ENCODE measurements at places on chromosomes 11 and 22.

DNA sequence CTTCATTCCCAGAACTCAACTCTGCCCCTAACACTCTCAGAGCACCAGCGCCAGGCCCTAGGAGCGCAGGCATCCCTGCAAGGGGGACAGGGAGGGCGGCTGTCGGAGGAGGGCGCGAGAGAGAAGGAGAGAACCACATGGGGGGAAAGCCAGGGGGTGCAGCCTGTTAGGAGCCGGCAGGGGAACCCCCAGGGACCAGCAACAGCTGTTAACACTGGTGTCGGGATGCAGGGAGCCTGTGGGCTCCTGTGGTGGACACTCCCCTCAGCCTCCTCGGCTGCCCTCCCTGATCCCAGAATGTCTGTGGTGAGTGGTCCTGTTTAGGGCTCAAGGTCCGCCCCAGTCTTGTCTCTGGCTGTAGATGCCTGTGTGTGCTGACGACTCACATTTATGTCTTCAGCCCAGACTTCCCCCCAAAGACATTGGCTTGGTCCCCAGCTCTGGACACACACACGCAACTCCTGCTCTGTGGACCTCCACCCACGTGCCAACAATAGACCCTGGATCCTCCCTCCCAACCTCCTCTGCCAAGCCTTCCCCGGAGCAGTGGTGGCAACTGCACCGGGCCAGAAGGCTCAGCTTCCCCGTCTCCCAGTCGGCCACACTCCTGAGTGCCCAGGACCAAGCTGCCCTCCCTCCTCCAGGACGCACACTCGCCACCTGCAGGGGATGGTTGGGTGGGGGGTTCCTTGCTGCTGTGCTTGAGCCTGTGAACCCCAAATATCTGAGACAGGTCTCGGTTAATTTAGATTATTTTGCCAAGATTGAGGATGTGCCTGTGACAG lies 817 bp upstream of the IFITM5 start:
- no peak for DNase-seq

GRCh38 chr11:65217441-65218423 lies 36.0 kb downstream of the CAPN1 start:
- DNase-seq, result no peak

DNA sequence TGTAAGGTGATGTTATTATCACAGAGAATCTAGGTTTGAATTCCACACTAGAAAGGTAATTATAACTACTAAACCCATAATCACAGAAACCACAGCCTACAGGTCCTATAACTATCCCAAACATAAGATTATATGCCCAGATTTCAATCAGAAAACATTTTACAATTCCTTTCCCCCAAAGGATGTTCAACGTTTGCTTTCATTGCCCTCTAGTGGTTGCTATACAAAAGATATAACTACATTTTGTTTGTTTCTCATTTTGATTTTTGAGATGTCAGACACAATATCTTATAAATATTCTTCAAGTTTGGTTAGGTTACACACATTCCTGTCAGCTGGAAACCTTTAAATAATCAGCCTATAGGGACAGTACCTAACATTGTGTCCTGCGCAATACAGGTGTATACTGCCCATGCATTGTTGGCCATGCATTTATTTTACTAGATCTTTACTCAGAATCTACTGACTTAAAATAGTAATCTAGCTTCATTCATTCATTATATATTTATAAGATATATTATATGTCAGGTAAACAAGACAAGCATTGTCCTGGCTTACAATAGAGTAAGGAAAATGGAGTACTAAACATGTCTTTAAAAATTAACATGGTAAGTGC lies 530.5 kb upstream of the CCDC90B start:
- DNase-seq, result no peak

- DNase-seq, result no peak
These were observed 1.0 kb downstream of the CTR9 start for GRCh38 chr11:10752061-10752460.

- no peak for DNase-seq
These were observed 321.6 kb upstream of the TENM4 start for GRCh38 chr11:79762279-79762921.

- DNase-seq, result no peak
These were observed 1.3 kb upstream of the NADSYN1 start for GRCh38 chr11:71451596-71452198.

DNA sequence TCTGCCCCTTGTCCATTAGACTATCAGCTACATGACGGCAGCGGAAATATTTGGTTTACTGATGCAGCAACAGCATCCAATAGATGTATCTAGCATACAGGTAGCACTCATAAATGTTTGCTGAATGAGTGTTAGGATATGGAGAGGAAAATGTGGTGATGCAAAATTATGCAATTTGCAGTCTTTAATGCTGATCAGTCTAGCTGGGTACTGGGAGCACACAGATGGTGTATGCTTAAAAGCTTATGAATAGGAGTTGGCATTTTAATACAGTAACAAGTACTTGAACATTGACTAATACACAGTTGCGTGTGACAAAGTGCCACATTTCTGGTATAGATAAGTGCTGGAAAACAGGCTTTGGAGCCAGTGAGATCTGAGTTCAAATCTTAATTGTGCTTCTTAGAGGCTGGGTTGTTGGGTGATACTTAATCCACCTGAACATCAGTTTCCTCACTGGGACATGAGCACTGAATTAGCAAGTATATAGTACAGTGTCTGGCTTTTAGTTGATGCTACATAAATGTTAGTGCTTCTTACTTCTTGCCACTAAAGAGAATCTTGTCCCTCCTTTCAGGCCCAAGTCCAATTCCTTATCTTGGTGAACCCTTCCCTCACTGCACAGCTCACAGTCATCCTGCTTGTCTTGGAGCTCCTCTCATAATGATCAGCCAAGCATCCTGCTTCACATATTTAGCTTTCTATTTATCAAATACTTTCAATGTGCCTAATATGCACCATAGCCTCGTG lies 99.6 kb downstream of the TIMP3 start:
- DNase-seq, result no peak

- no peak for DNase-seq
These were observed 9.0 kb upstream of the AGBL2 start for GRCh38 chr11:47724041-47724729.

DNA sequence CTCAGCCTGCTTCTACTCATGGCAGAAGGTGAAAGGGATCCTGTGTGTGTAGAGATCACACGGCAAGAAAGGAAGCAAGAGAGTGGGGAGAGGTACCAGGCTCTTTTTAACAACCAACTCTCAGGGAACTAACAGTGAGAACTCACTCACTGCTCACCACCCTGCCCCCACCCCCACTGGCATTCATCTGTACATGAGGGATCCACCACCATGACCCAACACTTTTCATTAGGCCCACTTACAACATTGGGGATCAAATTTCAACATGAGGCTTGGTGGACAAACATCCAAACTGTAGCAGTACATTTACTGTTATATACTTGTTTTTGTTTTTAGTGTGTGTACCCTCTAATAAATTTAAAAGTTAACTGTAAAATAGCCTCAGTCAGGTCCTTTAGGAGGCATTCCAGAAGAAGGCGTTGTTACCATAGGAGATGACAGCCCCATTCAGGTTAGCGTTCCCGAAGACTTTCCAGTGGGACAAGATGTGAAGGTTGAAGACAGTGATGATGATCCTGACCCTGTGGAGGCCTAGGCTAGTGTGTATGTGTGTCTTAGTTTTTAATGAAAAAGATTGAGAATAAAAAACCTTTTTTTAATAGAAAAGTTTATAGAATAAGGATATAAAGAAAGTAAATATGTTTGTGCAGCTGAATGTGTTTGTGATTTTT lies 11.3 kb downstream of the CUL5 start:
- no peak for DNase-seq

DNA sequence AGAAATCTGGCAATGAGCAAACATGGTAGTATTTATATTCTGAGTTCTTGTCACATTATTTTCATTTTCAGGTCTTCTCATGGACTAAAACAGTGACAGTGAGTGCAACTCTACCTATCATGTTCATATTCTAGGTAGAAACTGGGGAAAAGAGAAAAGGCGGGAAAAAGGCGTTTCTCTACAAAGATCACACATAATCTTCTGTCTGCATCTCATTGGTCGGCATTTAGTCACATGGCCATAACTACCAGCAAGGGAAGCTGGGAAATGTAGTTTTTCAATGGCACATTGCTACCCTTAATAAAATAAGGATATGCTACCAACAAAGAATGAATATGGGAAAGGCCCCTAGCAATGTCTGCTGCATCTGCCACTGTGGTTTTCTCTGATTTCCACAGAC lies 57.6 kb upstream of the B3GAT1 start:
- no peak for DNase-seq

DNA sequence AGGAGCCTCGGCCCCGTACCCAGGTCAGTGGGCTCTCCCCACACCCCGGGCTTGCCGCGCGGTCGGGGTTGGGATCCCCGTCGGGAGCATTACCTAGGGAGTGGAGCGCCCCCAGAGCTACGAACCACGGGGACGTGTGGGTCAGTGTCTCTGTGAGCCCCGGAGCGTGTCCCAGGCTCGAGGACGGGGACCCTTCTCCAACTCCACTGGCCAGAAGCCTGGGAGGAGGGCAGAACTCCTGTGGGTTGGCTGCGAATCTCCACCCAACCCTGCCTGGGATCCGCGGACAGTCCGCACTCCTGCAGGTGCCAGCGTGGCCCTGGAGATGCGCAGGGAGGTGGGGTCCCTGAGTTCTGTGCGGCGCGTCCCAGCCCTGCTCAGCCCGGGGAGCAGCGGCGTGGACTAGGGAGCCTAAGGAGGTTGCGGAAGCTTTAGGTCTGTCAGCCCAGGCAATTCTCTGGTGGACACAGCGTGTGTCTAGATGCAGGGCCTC lies 346 bp downstream of the PPFIBP2 start:
- DNase-seq, result peak; percentile 19

- no peak for DNase-seq
These were observed 88.7 kb downstream of the USP35 start for GRCh38 chr11:78277314-78277994.

GRCh38 chr11:912266-912665 lies 1.7 kb upstream of the CHID1 start:
- DNase-seq, result peak; percentile 31

DNA sequence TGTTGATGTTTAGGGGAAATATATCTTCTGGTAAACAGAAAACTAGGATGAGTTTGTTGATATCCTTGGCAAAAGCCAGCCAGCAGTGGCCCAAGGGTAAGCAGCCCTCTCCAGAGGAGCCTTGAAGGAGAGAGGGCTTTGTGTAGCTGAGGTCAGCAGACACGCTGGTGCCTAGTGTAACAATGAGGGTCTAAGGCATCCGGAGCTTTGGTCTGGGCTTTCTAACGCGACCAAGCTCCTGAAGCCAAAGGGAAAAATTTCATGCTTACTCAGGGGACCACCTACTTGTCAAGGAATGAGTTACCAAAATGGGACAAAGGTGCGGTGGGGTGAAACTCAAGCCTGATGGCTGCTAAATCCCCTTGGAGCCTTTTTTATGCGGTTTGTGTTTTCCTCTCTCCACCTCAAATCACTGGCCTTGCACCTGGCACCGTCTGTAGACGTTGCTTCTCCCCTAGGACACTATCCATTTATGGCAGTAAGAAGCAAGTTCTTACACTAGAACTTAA lies 134.9 kb downstream of the DBX1 start:
- no peak for DNase-seq

- no peak for DNase-seq
These were observed 49.2 kb upstream of the CABP7 start for GRCh38 chr22:29670626-29671025.

GRCh38 chr11:26805001-26805400 lies 83.1 kb upstream of the SLC5A12 start:
- DNase-seq, result no peak

GRCh38 chr22:46674906-46675305 lies 54.7 kb downstream of the GRAMD4 start:
- no peak for DNase-seq

- DNase-seq, result peak; percentile 60
These were observed 799 bp downstream of the CCDC88B start for GRCh38 chr11:64340671-64341335.

DNA sequence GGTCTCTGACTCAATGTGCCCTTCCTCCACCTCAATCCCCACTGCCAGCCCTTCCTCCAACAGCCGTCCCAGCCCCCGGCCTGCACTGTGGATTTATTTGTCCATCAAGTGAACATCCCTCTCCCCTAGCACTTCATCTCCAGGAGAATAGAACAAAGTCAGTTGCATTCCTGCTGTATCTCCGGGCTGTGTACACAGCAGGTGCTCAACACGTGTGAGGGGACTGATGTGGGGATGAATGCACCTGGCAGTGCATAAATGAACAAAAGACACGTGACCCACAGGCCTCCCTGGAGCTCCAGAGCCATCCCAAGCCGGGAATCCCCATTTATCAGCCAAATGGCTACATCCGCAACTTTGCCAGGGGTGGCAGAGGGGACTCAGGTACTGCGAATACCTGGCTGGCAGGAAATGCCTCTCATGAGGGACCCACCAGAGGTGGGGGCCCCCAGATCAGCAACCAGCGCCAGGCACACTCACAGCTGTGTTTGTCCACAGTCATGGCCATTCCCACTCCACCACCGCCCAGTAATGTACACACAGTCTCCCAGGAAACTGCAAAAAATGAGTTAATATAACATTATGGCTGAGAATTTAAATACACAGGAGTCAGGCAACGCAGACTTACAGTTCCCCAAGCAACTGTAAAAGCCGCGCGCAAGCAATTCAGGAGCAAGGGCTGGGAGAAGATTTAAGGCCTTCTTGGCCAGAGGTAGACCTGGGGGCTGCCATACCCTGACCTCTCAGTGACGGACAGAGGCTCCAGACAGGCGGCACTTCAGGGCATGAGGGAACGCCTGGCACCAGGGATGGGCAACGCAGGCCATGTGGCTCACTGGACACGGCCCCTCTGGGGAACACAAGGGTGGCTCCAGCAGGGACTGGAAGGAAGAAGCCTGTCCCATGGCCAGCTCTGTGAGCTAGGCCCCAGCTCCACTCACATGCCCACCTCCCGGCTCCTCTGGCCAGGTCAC lies 50.3 kb upstream of the TCF20 start:
- DNase-seq, result no peak

- DNase-seq, result no peak
These were observed 7.3 kb upstream of the FXYD2 start for GRCh38 chr11:117831661-117832415.

DNA sequence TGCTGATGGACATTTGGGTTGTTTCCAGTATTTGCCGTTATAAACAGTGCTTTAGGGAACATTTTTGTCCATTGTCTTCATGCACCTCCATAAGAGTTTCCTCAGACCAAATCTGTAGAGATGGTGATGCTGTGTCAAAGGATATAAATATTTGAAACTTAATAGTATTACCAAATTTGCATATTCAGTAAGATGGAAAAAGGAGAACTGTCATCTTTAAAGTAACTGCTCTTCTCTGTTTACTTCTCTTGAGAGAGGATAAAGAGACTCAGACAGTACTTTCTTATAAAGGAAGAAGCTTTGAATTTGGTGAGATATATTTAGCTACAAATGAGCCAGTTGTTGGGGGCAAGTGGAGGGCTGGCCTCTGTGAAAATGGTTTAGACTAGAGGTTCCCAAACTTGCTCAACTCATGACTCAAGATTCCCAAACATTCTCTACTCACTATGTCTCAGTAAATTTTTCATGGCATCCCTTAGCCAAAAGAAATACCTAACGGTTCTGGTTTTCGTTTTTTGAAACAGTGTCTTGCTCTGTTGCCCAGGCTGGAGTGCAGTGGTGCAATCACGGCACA lies 26.2 kb downstream of the SHISA8 start:
- no peak for DNase-seq

DNA sequence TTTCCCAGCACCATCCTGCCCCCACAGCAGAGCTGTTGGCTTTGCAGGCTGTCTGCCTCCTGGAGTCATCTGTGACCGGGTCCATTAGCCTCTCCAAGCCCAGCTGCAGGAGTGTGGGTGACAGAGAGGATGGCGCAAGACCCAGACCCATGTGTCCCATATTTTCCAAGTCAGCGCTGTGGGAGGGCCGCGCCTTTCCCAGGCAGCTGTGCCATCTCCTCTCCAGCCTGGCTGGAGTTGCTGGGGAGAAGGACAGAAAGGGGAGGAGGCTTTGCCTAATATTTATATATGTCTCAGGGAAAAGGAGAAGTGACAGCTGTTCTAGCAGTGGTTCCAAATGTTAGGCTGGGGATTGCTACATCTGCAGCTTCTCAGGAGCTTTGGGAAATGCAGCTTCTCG lies 15.7 kb downstream of the DTX4 start:
- DNase-seq, result no peak
